Fibroblast of villous mesenchyme (primary cell): ENCODE measurements at places on chromosomes 7 and 10. TPM values are rescaled to one million over a fixed set of nuclear protein-coding genes. Genes with fewer than 3 reads are reported as not detected.
A peak's percentile ranks its signal among the peaks of the same experiment; 100 is the strongest.

- no peak for DNase-seq
These were observed 20.5 kb downstream of the SPAG6 start for GRCh38 chr10:22365644-22366434.

- DNase-seq, result no peak
These were observed 20.8 kb upstream of the NRP1 start for GRCh38 chr10:33355274-33355673.

DNA sequence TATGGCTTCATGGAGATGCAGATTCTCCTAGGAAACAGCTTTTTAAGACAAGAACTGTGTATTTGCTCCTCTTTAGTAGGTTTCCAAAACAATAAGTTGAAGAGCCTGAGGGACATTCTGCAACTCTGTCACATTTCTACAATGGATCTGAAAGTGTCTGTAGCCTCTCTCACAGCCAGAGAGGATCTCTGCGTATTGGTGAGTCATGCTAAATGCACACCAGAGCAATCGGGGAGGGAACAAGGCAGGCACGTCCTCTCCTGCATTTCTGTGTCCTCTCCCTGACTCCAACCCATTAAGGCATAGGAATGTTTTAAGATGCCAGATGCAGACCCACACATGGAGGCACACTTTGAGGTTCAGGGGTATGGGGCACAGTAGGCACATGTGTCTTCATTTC, 1126.4 kb upstream of the GHITM start:
- DNase-seq, result peak; percentile 4

GRCh38 chr7:12879139-12879538, 191.7 kb downstream of the ARL4A start:
- no peak for DNase-seq

DNA sequence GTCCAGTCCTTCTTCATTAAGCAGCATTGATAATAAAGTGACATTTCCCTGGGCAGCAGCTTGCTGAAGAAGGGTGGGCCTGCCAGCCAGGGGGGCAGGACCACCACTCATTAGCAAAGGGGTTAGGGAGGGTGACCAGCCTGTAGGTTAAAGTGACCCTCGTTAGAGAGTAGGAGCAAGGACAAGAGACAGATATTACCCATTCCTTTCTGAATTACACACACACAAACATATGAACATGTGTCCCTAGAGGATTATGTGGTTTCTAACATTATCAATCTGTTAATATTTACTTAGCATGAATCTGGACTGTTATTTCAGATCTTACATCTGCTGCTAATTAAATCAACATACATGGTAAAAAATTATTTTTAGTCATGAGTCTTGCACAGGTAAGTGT, 88.9 kb downstream of the CTTNBP2 start:
- no peak for DNase-seq

- DNase-seq, result no peak
These were observed 137.1 kb downstream of the BMPER start for GRCh38 chr7:34042406-34042805.

GRCh38 chr10:71999360-72000072, 35.3 kb downstream of the CHST3 start:
- DNase-seq, result peak; percentile 94

GRCh38 chr7:68362745-68363518, 1235.3 kb upstream of the AUTS2 start:
- no peak for DNase-seq

DNA sequence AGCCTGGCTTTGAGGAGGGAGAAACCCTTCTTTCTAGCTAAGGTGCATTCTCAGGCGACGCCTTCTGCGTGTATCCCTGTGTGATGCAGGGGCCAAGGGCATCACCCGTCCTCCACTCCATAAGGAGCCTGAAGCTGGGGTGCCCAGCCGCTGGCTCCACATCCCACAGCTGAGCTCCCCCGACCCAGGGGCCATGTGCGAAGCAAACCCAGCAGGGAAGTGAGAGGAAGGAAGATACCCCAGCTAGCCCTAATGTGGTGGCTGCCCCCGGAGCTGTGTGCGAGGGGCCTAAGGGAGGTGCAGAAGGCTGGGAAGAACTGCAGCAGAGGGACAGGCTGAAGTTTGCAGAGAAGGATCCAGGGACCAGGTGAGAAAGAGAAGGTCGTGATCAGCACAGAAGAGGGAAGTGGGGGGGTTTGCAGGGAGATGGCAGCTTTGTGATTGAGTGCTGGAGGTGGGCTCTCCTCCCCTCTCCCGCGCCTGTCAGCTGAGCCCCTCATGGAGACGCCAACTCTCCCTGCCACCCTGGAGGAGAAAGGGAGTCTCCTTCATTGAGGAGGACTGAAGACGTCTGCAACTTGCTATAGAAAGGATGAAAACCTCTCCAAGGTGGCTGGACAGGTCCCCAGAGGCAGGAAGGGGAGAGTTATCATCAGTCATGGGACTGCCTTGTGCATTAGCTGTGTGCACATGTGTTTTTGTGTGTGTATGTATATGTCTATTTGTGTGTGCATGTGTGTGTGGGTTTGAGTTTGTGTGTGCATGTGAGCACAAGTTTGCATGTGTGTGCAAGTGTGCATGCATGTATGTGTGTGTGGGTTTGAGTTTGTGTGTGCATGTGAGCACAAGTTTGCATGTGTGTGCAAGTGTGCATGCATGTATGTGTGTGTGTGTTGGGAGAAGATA, 3.5 kb upstream of the CALML5 start:
- DNase-seq, result no peak

The HTRA1 gene
- total RNA-seq, result 88.9 and 160 TPM in 2 replicates

The AGAP4 gene
- 3.5 and 7.8 TPM in 2 replicates for total RNA-seq
